CD4-positive, alpha-beta T cell treated with Interleukin-1 beta for 1 hour (primary cell): ENCODE measurements at places on chromosomes 11 and 22.

- peak; percentile 94 for DNase-seq
Observed at GRCh38 chr11:102346748-102347461, at the start of gene BIRC2. Gene BIRC2 (plus strand): TSS chr11:102347214. CDS start chr11:102349855, 2,641 bp downstream.

GRCh38 chr22:24826710-24827285 lies 20.8 kb downstream of the SGSM1 start:
- DNase-seq, result no peak

GRCh38 chr11:47399860-47400767 lies 8.3 kb upstream of the SLC39A13 start:
- peak; percentile 49 for DNase-seq

- peak; percentile 40 for DNase-seq
Observed at GRCh38 chr11:117805045-117805444, 8.0 kb upstream of the DSCAML1 start.

DNA sequence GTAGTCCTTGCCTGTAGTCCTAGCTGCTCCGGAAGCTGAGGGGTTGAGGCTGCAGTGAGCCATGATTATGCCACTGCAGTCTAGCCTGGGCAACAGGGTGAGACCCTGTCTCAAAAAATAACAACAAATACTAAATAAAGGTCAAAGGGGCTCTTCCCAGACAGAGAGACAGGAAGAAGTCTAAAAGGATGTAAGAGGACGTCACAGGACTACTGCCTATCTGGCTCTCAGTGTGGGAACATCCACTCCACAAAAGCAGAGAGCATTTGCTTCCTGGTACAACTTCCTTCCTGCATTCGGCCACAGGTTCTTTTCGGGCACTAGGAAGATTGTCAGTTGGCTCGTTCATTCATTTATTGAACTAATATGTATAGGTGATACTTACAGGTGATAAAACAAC lies 110.6 kb downstream of the SGSM3 start:
- DNase-seq, result no peak

- no peak for DNase-seq
Observed at GRCh38 chr22:25120093-25120561, 79.5 kb upstream of the CRYBB3 start.

- DNase-seq, result no peak
Observed at GRCh38 chr22:40250608-40251007, 72.9 kb downstream of the TNRC6B start.

GRCh38 chr11:130585545-130585944 lies 137.1 kb downstream of the ADAMTS15 start:
- DNase-seq, result no peak

GRCh38 chr11:44842220-44842619 lies 108.5 kb downstream of the TP53I11 start:
- no peak for DNase-seq

DNA sequence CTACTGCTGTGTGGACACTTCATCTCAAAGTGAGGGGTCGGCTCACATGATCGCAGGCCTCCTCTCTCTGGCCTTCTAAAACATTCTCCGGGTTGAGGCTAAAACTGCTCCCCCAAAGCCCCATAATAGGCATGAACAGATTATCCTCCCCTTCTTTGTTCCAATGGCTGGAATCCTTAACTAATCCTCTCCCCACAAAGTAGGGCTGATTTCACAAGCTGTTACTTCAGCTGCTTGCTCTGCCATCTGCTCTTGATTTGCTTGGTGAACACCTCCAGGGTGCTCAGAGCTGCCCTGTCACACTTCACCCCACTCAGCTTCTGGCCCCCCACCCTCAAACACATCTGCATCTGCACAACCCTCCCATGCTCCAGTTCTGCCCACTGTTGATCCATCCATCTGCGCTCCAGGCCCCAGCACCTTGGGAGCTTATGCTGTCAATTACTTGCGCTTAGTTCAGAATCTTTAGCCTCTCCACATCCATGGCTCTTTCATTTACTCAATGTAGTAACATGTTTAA lies 173.1 kb upstream of the API5 start:
- DNase-seq, result no peak

GRCh38 chr11:83456566-83456965 lies 170.4 kb upstream of the CCDC90B start:
- DNase-seq, result no peak

GRCh38 chr11:37110385-37110784 lies 512.3 kb upstream of the RAG2 start:
- no peak for DNase-seq

DNA sequence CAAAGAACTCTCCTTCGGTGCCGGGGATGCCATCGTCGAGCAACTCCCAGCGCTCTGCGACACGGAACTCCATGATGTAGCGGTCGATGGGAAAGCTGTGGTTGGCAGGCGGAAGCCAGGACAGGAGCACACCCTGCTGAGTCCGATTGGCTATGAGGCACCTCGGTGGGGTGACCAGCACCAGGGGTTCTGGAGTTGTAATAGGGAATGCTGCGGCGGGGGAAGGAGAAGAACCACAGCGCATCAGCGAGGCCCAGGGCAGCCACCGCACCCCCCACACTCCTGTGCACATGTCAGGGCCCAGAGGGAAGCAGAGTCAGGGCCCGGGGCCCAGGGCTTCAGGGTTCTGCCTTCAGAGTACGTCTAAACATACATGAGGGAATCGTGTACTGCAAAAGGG lies 31.0 kb downstream of the IGSF9B start:
- no peak for DNase-seq

GRCh38 chr11:125069008-125069407 lies 5.9 kb downstream of the SLC37A2 start:
- DNase-seq, result no peak

DNA sequence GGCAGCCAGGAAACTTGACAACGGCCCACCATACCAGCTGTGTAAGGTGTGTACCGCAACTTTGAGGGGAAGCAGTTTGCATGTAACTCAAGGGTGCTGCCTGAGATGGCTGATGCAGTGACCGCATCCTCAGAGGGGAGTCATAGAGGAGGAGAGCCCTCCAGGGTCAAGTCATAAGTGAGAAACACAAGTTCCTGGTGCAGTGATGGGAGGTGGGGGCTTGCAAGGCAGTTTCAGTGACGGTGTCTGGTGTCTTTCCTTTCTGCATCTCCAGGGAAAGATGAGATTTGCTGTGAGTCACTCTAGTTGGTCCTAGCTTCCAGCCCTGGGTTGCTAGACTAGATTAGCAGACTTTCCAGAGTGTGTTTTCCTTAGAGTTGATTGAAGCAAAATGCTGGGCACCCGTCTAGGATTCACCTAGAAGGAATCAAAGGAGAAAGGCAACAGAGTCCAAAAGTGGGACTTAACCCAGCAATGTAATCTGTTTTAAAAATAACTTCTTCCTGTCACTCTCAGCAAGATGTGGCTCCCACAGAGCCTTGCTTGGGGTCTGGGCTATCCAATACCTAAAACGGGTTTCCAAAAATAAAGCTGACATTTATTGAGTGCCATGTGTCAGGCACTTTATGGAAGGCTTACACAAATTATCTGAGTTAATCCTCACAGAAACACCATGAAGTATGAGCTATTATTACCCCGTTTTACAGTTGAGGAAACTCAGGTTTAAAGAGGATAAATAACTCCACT lies 265.4 kb upstream of the PLET1 start:
- DNase-seq, result no peak

GRCh38 chr11:2169005-2169378 lies 2.6 kb downstream of the TH start:
- DNase-seq, result no peak

DNA sequence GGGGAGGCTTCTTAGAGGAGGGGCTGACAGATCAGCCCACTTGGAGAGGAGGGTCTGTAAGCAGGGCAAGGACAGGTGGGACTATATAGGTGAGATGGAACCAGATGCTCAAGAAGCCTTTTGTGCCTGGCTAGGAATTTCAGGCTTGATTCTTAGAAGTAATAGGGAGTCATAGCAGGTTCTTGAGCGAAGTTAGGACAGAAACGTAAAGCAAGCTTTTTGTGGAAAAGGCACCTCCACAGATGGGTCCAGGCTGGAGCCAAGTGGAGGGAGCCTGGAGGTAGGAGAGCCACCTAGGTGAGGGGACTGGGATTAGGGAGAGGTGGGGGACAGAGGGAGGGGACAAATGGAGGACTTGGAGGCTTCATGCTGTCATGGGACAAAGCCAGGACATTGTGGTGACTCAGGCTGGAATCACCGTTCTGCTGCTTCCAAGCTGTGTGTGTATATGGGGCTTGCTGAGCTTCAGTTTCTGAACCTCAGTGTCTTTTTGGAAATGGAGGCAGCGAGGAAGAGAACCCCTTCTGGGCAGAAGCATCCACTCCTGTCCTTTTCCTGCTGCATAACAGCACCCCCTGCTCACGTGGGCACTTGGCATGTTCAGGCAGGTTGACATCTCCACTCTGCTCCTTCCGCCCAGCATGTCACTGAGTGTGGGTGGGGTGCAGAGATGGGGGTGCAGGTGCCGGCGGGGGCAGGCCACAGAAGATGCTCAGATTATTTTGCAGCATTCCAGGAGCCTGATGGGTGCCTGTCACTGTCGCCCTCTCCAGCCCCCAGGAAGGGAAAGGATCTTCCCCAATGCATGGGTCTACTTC lies 58.0 kb downstream of the MCM5 start:
- DNase-seq, result no peak

GRCh38 chr22:21713428-21714058 lies 22.1 kb downstream of the YPEL1 start:
- no peak for DNase-seq

GRCh38 chr11:44531636-44532035 lies 33.8 kb upstream of the CD82 start:
- DNase-seq, result no peak

- DNase-seq, result no peak
Observed at GRCh38 chr11:1771700-1772099, 8.0 kb upstream of the CTSD start.

GRCh38 chr11:6468712-6469495 lies 4.8 kb downstream of the TRIM3 start:
- peak; percentile 11 for DNase-seq
